Fibroblast of skin of back (primary cell): ENCODE measurements at places on chromosomes 2 and 18.

DNA sequence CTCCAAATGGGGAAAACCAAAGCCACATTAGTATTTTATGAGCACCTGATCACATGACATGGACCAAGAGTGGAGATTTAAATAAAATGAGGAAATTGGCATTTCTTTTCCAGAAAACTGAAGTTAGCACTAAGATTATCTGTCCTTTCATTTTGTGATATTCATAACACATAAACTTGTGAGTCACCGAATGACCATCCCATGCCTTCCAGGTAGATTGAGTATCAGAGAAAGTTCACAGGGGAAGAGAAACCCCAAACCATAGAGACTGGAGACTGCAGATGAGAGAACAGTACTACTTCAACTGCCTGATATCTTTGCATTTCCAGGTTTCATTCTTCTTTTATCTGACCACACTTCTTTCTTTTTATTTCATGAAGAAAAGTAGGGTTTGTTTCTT is 176.3 kb upstream of the LRP1B start:
- no peak for DNase-seq

DNA sequence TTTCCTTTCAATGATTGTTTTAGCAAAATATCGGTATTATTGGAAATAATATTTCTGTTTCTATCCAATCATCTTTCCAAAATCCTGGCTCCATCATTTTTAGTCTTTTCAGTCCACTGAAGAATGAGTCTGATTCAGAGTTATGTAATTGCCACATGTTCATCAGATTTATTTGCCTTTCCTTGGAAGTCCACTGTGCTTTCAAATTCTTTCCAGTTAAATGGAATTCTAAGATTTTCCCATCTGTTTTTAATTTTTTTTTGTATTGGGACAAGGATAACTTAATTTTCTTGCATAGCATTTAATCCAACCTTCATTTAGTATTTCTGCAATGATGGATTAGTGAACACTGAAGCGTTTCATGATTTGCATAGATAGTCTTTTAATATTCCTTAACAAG is 521.5 kb upstream of the NRXN1 start:
- DNase-seq: peak; percentile 54

GRCh38 chr18:76943542-76944339 is 121.4 kb downstream of the ZNF236 start:
- peak; percentile 8 for DNase-seq

DNA sequence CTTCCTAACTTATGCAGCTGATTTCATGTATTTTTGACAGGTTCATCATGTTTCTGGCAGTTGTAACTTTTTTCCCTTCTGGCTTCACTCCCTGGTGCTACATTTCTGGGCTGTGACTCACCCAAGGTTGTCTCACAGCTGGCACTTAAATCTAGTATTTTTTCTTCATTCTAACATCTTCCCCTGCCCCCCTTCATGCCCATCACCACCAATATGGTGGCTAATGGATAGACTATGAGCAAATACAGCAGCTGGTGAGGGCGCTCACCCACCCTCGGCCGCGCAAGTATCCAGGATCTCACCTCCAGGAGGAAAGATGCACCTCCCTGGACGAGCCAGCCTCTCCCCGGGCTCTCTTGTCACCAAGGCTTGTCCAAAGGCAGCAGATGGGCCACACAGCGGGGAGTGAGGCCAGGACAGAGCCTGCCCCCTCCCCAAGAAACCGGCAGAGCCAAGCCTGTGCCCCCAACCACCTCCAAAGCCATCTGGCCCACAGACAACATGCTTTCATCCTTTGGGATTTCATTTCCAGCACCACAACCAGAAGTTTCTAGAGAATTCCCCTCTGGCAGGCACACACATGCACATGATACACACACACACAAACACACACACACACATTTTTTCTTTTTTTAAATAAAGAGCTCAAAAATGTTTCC is 39.1 kb downstream of the ATOH8 start:
- DNase-seq: peak; percentile 85

DNA sequence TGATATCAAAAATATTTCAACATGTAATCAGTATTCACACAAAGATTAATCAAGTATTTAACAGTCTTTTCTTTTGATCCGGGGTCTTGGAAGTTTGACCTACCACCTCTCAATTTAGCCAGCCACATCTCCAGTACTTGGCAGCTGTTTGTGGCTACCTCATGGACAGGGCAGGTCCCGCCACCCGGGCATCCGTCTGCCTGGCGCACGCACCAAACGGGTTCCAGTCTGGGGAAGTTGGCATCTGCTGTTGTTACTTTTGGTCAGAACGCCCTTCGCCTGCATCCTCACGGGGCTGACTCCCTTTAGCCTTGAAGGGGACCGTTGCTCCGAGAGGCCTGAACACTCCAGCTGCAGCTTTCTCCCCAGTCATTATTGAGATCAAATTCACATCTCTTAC is 81.7 kb downstream of the NEDD4L start:
- DNase-seq: no peak

DNA sequence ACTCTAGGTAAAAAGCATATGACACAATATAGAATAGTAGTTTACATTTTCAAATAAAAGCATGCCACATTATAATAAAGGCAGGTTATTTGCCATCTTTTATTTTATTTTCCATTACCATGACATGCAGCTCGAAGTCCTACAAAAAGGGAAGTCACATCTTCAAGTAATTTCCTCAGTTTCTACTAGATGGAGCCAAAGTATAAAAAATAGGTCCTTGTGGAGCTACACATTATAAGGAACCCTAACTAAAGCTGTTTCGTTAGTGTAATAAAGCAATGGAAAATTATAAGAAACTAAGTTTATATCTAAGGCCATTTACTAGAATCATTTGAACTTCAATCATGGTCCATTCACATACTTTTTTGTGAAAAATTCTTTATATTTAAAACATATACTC is 674.5 kb downstream of the KCNJ3 start:
- DNase-seq: peak; percentile 6

- DNase-seq: no peak
Observed at GRCh38 chr2:126707941-126708340, 52.0 kb downstream of the GYPC start.

DNA sequence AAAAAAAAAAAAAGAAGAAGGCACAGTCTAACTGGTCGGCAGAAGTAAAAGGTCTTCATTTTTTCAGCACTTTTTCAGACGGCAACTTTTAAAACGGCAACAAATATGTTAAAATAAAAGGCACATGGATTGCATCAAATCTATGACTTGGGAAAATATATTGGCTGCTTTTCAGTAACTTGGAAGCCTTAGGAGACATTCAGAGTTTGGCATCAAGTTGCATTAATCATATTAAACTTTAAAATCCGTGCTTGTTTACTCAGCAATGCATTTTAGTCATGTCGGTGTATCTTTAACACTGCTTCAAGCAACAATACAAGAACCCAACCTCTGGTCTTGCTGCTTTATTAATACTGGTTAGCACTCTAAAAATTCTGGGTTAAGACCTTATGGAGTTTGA is 111.1 kb downstream of the MEP1B start:
- DNase-seq: peak; percentile 20

- DNase-seq: no peak
Observed at GRCh38 chr2:164066095-164066494, 330.3 kb upstream of the FIGN start.

DNA sequence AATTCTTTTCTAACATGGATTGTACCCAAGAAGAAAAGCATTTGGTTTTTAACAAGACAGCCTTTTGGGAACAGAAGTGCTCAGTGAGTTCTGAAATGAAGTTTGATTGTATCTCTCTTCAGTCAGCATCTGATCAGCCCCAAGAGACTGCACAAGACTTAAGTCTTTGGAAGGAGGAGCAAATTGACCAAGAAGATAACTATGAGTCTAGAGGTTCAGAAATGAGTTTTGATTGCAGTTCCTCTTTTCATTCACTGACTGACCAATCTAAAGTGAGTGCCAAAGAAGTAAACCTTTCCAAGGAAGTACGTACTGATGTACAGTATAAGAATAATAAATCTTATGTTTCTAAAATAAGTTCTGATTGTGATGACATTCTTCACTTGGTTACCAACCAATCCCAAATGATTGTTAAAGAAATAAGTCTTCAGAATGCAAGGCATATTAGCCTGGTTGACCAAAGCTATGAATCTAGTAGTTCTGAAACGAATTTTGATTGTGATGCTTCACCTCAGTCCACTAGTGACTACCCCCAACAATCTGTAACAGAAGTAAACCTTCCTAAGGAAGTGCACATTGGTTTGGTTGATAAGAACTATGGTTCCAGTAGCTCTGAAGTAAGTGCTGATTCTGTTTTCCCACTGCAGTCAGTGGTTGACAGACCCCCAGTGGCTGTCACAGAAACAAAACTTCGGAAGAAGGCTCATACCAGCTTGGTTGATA is 31.2 kb downstream of the ZDBF2 start:
- no peak for DNase-seq

GRCh38 chr2:69279211-69279610 is 107.8 kb downstream of the GFPT1 start:
- DNase-seq: peak; percentile 43

DNA sequence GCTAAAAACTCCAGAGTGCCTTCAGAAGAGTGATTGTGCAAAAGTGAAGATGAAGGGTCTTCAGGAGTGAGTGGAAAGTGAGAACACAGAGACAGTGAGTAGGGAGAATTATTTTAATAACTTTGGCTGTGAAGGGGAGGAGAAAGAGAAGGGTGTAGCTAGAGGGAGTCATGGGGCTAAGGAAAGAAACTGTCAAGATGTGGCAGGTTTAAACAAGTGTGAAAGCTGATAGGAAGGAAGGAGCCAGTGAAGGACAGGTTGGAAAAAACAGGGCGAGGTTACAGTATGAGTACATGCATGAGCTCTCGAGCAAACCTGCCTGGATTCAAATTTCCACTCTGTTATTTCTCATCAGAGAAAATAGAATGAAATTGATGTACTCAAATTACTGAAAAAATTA is 17.8 kb downstream of the IL1F10 start:
- DNase-seq: no peak

DNA sequence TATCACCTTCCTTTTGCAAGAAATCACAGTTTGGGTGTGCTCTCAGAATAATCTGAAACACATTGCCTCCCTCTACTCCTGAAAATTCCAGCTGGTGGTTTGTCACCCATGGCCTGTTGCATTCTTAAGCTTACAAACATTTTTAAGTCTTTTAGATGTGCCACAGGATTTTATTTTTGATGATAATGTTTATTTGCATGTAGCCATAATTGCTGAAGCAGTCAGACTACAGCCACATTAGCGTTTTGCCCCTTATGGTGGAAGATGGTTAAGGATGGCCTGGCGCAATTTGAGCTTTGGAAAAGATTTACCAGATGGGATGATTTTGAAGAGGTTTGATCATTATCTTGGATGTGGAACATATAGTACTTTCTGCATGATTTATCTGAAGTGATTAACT is 439.5 kb downstream of the MEIS1 start:
- peak; percentile 69 for DNase-seq

- DNase-seq: no peak
Observed at GRCh38 chr2:136021976-136022375, 36.5 kb upstream of the DARS1 start.

DNA sequence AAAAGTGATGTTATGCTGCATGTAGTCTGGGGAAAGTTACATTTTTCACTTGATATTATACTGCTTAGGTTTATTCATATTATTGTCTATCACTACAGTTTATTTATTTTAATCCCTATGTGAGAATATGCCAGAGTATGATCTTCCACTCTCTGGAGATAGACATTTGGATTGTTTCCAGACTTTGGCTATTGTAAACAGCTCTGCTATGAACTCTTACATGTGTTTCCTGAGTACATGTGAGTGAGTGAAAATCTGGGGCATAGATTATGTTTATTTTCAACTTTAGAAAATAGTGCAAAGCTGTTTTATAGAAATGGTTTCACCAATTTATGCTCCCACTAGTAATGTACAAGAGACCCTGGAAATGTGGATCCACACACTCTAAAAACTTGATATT is 49.0 kb upstream of the EPAS1 start:
- DNase-seq: no peak

DNA sequence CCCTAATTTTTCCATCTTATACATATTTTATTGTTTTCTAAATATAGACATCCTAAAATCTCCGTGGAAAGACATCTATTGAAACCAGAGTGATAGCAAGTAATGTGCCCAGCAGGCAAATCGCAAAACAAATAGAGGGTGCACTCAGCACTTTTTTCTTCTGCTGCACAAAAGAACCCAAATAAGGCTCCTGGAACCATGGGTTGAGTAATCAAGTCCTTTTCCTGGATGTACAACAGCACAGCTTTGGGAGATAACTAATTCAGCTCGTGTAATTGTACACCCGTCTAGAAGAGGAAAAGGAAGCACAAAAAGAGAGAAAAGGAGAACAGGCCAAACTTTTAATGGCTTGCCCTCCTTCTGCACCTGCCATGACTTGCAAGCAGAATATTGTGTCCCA is 126.9 kb upstream of the TLK1 start:
- DNase-seq: no peak

DNA sequence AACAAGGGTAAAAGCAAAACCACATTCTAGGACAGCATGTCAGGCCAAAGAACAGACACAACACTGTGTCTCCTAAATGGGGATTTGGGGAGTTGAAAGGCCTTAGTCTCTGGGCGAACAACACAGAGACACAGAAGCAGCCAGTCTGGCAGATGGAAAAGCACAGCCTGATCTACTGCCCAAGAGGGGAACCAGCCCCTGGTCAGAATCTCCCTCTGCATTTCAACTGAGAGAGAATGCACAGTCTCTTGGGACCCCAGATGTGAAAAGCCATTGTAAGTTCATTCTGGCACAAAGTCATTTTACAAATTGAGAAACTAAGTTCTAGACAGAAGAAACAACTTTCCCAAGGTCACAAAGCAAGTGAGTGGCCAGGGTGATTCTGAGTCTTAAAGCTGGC is 331.7 kb downstream of the TNS1 start:
- DNase-seq: no peak

DNA sequence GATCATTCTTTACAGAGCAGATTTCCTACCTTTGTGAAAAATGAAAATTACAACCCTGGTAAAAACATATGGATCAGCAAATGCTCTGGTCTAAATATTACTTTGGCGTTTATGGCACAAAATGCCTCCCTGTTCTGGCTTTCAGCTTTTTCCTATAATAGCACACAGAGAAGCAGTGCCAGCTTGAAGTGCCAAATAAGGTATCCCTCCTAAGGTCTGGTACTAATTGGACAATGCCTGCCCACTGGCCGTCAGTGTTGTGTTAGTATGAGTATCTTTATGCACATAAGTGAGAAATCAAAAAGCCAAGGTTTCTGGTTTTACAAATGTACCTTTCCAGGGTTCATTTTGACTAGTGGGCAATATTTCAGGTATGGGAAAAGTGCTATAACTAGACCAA is 1293.7 kb upstream of the FAM98A start:
- DNase-seq: no peak

DNA sequence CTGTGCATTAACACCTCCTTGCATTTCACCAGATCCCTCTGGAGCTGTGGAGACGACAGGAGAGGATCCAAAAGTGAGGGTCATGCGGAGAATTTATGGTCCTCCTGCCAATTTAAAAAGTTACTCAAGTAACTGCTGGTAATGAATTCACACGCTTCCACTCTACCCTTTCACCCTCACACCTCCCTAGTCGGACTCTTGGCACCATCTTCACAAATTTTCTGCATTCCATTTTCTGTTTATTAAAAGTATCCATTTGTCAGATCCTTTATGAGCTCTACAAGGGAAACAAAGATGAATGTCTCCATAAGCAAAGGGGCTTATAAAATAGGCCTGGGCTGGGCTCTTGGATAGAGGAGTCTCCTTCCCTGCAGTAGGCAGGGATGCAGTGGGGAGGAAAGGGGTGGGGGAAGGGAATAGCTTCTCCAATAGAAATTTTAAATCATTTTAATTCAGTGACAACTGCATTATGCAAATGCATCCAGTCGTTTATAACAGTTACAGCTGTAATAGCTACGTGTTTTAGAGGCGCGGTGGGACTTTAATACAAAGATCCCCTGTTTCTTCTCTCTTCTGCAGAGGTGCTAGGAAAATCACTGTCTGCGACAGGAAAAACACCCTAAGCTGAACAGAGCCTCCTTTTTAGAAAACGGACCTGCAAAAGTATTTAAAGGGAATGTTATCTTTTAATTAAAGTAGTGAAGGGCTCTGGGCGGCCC is 132.2 kb downstream of the EPHA4 start:
- DNase-seq: no peak
